NCI-H1092 treated with DMSO at 0.1 percent for 48 hours (cell line): ENCODE measurements at places on chromosomes 6 and 20.

- DNase-seq, result no peak
These were observed 54.2 kb downstream of the RAB44 start for GRCh38 chr6:36751833-36752186.

DNA sequence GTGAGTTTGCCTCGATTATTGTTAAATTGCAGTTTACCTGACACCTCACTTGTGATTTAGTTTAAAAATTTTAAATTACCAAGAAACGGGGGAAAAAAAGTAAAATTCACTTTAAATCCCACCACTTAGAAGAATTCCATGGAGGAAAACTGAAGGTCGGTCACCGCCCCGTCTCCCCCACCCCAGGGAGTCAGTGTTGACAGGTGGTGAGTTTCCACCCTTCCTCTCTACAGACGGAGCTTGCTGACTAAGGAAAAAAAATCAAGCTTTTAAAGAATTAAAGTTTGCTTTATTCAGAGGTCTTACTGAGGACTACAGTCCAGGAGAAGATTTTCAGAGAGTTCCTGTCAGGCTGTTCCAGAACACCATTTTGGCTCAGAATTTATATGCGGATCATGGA is 42.3 kb downstream of the SLC22A1 start:
- no peak for DNase-seq

- no peak for DNase-seq
These were observed 504.9 kb upstream of the MARCKS start for GRCh38 chr6:113352029-113352801.

GRCh38 chr6:36788768-36789167 is 50.5 kb downstream of the CPNE5 start:
- DNase-seq, result no peak

- DNase-seq, result no peak
These were observed 120.8 kb downstream of the OR2B2 start for GRCh38 chr6:27791182-27791943.

DNA sequence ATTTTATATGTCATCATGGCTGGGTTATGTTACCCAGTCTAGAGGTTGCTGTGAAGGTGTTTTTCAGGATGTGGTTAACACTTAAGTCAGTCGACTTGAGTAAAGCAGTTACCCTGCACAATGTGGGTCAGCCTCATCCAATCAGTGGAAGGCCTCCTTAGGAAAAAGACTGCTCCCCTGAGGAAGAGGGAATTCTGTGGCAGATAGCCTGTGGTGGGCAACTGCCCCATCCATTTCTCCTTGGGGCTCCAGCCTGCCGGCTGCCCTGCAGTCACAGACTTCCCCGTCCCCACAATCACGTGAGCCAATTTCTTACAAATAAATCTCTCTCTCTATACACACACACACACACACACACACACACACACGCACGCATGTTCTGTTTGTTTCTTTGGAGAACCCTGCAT is 34.5 kb upstream of the MPC1 start:
- no peak for DNase-seq

DNA sequence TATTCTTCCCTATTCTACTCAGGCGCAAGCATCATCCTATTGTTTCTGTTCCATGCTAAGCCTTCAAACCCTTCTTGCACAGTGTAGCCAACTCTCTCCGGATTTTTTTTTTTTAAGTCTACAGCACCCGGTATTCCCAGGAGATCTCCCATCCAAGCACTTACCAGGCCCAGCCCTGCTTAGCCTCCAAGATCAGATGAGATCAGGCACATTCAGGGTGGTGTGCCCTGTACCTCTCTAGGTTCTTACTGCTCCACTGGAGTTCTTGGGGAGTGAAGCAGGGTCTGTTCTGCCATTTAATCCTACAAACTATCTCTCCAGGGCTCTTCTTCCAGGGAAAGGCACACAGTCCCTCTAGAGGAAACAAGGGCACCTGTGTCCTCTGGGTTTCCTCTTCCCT is 14.9 kb upstream of the NUP153 start:
- no peak for DNase-seq

- no peak for DNase-seq
These were observed 21.7 kb downstream of the YTHDF1 start for GRCh38 chr20:63194007-63194796.
